Small intestine (tissue), 16 donors: ENCODE measurements at places on chromosomes 5 and 9. TPM values are rescaled to one million over a fixed set of nuclear protein-coding genes. Genes with fewer than 3 reads are reported as not detected.

DNA sequence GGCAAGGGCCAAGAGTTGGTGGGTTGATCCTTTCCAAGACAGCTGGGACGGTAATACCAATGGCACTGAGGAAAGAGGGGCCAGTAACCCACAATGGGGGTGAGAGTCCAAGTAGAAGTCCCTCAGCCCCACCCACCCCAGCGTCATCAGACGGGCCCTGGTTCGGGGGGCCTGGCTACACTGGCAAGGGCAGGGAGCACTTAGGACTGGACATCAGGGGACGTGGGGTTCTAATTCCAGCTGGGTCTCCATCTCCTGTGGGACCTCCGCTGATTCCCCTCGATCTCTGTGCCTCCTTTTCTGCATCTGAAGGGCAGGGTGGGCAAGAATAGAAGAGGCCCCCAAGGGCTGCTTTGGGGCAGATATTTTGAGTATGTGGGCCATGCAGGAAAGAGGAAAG, 53.5 kb upstream of the FCN1 start:
- H3K27ac ChIP-seq: no peak overlapping the region
- no peaks in the 10 kb centered on the region for H3K36me3 ChIP-seq

DNA sequence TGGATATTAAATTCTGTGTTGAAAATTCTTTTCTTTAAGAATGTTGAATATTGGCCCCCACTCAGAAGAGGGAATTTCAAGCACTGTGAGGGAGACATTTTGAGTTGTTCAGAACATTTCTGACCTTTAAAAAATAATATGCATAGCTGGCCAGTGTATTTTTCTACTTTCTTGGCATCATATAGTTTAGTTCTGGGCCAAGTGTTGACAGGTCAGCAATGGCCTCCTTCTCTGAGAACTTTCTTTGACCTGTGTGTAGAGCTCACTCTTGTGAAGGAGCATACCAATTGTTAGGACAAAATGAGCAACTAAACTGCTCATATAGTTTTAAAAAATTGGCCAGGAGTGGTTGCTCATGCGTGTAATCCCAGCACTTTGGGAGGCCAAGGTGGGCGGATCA, 376.0 kb downstream of the LRRC70 start:
- H3K27ac ChIP-seq: no peak overlapping the region
- no peaks in the 10 kb centered on the region for H3K27me3 ChIP-seq
- no peak for DNase-seq

ACTBL2 gene
- not detected for polyA plus RNA-seq

NTNG2 gene
- polyA plus RNA-seq: 0.54 TPM

DNA sequence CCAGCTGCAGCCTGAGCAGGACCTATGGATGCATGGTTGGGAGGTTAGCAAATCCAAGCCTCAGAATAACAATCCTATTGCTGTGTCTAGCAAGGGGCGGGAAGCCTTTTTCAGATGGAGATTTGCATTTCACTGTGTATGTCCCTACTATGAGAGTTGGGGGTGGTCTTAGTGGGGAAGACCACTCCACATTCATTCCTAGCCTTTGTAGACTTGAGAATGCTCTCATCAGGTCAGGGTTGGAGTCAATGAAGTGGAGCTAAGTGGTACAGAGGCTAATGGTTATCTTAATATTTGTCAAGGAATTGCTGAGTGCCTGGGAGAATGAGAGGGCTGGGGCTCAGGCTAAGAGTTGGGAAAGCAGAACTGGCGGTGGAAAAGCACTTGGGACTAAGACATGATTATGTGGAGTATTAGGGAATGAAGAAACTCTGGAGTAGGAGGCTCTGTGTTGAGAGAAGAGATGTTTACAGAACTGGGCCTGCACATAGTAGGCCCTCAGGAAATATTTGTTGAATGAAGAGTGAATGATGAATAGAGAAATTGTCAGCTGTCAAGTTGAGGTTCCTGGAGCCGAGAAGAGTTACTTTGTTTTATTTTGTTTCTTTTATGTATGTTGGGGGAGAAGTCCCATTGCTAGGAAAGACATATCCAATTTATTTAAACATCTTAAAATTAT, 175.5 kb upstream of the SPRY4 start:
- no peaks in the 10 kb centered on the region for H3K4me1 ChIP-seq
- DNase-seq: no peak
- H3K36me3 ChIP-seq: no peaks in the 10 kb centered on the region
- no peaks in the 10 kb centered on the region for H3K27me3 ChIP-seq
- H3K27ac ChIP-seq: no peak overlapping the region

DNA sequence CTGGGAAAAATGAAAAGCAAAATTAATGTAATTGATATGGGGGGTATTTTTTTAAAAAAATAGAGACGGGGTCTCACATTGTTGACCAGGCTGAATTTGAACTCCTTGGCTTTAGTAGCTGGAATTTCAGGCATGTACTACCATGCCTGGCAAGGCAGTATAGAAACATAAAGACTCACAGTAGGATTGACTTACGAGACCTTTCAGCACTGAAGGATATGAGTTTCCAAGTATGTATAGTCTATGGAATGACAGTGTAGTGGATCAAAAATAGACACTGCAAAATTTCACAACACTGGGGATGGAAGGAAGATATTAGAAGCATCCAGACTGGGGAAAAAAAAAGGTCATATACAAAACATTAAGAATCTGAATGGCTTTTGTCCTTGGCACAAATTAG, 6.8 kb downstream of the DCP2 start:
- H3K27me3 ChIP-seq: no peaks in the 10 kb centered on the region
- no peak overlapping the region for H3K27ac ChIP-seq

DNA sequence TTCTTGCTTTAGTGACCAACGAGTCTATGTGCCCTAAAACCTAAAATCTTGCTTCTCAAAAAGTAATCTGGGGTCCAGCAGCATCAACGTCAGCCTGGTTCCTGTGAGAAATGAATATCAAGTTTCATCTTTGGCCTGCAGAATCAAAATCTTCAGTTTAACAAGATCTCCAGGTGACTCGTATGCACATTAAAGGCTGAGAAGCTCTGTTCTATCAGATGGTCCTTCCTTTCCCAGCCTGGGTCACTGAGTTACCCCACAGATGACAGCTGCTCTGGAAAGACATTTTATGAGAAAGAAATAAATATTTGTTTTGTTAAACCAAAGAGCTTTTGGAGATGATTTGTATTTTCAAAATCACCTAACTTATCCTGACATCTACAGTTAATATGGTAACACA, 75.8 kb downstream of the ADAMTSL1 start:
- no peaks in the 10 kb centered on the region for H3K36me3 ChIP-seq
- DNase-seq: no peak
- no peak overlapping the region for H3K27ac ChIP-seq
- no peak overlapping the region for H3K4me3 ChIP-seq
- no peaks in the 10 kb centered on the region for H3K4me1 ChIP-seq
- no peaks in the 10 kb centered on the region for H3K27me3 ChIP-seq

PCDHB5 gene
- polyA plus RNA-seq: 0.99 TPM

- H3K27ac ChIP-seq: no peak overlapping the region
- no peaks in the 10 kb centered on the region for H3K4me1 ChIP-seq
- no peak for DNase-seq
- H3K27me3 ChIP-seq: no peaks in the 10 kb centered on the region
These were observed 60.8 kb downstream of the MEGF10 start for GRCh38 chr5:127351418-127351817.

FGF1 gene
- polyA plus RNA-seq: not detected

- no peaks in the 10 kb centered on the region for H3K27me3 ChIP-seq
- DNase-seq: no peak
- H3K27ac ChIP-seq: no peak overlapping the region
- H3K4me1 ChIP-seq: no peaks in the 10 kb centered on the region
- no peak overlapping the region for H3K4me3 ChIP-seq
These were observed 281.9 kb downstream of the ICE1 start for GRCh38 chr5:5704352-5704751.

PCDHGA8 gene
- polyA plus RNA-seq: 0.15 TPM

ANXA6 gene
- polyA plus RNA-seq: 74.9 TPM
